ENCODE measurements at places on chromosomes 11 and 22.

GRCh38 chr22:32501836-32502752, 27.5 kb downstream of the FBXO7 start:
- DNase-seq, result no peak

DNA sequence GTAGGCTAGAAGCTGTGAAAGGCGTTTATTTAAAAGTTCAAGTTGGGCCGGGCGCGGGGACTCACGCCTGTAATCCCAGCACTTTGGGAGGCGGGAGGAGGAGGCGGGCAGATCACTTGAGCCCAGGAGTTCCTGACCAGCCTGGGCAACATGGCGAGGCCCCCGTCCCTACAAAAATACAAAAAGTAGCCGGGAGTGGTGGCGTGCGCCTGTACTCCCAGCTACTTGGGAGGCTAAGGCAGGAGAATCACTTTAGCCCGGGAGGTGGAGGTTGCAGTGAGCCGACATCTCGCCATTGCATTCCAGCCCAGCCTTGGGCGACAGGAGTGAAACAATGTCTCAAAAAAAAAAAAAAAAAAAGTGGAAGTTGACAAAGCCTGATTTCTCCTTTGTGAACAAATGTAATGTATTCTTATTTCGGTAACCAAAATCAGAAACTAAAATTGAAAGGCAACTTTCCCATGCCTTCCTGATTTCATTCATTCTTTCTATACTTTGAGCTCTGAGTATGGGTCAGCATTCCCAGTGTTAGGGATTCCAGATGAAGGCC, 825 bp downstream of the PTPMT1 start:
- no peak for DNase-seq

DNA sequence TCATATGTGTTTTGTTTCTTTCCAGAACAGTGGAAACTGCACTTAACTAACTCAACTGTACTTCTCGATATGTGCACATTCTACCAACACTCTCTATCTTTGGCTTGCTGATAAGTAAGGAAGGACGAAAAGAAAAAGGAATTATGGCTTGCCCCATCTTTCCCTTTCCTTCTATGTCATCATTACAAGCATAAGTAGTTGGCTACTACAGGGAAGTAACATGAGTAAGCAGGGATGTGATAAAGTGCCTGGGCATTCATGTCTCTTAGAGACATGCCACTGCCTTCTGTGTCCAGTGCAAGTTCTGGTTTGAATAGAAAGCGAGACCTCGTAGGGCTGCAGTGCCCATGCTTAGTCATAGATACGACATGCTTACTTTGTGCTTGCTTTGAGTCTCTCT, 342.5 kb downstream of the ETS1 start:
- DNase-seq, result no peak

- DNase-seq, result no peak
Measured at GRCh38 chr11:15800111-15800800, 556.1 kb downstream of the SOX6 start.

DNA sequence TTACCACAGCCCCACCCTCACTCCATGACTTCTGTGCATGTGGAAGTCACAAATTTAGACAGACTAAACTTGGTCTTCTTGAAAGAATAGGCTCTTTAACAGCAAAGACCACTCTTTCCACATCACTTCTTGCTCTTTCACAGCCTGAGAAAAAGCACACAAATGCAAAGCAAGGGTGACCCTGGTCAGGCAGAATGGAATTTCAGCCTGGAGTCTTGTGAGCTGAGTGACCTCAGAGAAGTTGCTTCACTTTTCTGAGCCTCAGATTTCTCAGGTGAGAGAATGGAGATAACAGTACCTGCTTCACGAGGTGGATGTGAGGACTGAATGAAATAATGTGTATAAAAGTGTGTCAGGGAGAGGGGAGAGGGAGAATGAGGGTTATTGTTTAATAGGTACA, 26.8 kb upstream of the LIPT2 start:
- DNase-seq, result no peak

- no peak for DNase-seq
Measured at GRCh38 chr11:4763096-4763495, 6.6 kb downstream of the OR51F1 start.

- DNase-seq, result no peak
Measured at GRCh38 chr11:8773916-8774539, 91.4 kb downstream of the RPL27A start.

DNA sequence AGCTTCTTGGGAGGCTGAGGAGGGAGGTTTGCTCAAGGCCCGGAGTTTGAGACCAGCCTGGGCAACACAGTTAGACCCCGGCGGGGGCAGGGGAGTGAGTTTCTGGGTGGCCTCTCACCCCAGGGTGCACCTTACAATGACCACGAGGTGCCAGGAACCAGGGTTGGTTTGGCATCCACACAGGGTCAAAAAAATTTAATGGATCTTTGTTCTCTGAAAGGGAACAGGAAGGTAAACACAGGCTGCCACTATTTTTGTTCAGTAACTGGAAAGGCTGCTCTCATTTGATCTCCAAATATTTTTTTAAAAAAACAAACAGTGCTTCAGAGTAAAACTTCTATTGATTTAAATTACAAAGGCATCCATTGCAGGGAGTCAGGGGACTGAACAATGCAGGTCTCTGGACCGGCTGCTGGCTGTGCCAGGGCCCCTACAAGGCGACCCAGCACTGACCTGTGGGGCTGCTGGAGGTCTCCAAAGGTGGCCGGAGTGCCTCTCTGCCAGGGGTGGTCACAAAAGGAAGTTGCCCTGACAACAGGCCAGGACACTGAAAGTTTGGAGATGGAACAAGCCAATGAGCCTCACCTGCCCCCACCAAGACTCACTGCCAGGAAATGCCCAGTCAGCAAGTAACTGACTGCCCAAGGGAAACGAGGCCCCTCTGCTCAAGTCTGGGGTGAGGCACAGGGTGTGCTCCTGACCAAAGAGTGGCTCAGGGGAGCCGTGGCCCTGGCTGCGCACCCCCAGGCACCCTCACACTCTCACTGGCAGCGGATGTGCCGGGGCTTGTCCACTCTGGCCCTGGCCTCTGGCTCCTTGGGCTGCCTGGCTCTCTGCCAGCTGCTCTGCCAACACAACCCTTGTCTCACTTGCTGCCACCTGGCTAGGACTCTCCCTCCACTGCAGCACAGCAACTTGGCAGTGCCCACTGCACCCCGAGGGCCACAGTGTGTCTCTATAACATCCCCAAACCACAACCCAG, 51.8 kb downstream of the ARFGAP3 start:
- no peak for DNase-seq

- DNase-seq, result no peak
Measured at GRCh38 chr11:14611939-14612338, 31.7 kb upstream of the PDE3B start.

GRCh38 chr22:19871845-19872778, 17.4 kb upstream of the GNB1L start:
- no peak for DNase-seq

DNA sequence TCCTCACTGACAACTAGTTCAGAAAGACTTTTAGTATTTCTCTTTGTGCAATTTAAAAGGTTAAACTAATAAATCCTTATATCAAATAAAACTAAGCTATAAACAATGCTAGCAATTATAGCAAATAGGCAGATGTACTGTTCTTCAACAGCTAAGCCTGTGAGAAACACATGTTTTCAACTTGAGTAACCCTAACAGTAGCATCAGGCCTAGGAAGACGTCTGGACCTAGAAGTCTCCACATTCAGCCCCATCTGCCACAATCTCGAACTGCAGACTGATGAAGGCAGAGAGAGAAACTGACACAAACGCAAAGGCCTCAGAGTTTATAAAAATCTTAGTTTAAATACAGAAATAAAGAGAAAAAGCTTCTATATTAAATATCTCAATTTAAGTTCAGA, 2.5 kb downstream of the ST13 start:
- DNase-seq, result no peak

DNA sequence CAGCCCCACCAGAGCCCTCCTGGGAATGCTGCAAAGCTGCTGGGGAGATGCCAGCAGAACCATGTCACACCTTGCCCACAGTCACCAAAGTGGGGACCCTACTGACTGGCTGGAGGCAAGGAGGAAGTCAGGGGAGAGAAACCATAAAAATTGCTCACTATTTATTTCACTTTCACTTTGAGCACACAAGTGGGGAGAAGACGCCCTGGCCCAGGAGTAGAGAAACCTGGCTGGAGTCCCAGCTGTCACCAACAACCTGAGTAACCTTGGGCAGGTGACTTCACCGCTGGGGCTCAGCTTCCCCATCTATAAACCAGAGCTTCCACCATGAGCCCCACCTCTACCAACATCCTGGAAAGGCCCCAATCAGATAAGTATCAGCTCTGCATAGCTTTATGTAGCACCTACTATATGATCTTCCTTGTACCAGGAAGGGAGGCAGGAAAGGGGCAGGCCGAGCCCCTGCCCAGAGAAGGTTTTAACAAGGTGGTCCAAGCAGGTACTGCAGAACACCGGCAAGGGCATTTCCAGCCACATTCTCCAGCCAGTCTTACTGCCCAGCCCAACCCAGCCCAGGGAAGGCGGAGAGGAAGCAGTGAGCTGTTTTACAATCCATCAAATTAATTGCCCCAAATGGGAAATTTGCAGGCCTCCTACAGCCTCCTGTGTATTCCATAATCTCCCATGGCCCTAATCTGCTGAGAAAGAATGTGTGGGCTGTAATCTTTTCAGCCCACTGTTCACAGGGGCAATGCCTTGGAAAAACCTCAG, 27.6 kb downstream of the PLEKHA7 start:
- DNase-seq, result no peak

DNA sequence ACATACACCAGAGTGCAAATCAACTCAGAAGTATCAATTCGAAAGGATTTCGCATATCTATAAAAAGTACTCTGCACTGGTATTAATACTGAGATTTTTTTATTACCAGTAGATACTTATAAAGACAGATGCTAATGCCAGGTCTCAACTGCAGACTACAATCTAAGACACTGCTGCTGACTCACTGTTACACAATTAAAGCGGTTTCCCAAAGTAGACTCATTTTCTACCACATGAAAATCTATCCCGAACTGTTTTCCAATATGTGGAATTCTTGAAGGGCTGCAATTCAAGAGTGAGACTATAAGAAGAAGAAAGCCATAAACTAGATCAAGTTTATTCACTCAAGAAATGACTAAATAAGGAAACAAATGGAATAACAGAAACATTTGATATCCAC, 57.2 kb upstream of the ARHGAP32 start:
- no peak for DNase-seq

DNA sequence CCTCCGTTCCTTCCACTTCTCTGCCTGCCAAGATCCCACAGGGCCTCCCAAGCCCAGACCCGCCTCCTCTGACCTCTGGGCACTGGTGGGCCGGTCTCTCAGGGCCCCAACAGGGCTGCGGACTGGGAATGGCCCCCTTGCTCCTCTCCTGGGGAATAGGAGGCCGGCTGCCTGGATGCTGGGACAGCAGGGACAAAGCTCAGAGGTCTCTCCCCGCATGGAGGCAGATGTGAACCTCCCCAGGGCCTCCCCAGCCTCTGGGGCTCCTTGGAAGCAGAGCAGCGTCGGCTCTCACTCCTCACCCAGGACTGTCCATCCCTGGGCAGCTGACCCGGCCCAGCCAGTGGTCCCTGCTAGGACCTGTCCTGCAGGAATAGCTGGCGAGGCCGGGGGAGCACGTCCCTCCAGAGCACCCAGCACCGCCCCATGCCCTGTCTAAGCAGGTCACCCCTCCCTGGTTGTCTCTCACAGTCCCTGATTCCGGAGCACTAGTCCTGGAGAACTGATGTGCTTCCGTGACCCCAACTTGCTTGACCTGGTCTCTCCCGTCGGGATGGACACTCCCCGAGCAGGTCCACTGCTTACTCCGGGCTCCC, 85.8 kb downstream of the RTL6 start:
- no peak for DNase-seq

DNA sequence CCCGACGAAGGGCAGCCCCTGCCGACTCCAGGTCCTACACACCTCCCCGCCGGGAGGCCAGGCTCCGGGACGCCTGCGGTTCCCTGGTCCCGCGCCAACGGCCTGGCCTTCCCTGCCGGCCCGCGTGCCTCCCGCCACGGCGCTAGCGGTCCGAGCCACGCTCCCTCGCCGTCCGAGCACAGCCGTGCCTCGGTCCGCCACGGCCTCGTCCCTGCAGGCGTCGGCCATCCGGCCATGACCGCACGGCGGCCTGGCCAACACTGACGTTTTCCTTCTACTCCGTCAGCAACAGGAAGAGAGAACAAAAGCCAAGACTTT, 532 bp downstream of the EIF4G2 start:
- DNase-seq, result no peak

DNA sequence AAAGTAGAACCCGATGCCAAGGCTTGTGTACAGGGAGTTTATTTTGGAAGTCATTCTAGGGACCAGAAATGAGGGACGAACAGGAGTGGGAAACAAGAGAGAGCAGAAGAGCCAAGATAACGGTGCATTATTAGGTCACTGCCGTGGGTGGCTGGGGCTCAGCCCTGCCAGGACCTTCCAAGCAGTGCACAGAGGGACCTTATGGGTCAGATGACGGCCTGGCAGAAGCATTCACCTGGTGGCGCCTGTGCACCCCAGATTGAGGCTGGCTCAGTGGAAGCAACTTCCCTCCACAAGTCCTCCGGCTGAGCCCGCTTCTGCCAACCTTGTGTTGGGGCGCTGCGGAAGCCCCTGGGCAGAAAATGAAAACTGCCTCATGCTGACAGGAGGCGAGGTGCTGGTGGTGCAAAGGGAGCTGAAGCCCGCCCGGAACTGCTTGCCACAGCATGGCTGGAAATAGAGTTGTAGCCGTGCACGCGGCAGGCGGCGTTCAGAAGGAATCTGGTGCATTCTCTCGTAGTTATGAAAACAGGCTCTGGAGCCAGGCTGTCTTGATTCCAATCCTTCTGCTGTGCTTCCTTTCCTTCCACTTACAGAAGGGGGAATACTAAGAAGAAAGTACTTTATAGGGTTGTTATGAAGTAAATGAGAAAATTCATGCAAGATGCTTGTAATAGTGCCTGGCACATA, 22.2 kb upstream of the TP53I11 start:
- DNase-seq, result no peak

GRCh38 chr22:20063271-20064139, 16.5 kb upstream of the DGCR8 start:
- DNase-seq, result no peak

DNA sequence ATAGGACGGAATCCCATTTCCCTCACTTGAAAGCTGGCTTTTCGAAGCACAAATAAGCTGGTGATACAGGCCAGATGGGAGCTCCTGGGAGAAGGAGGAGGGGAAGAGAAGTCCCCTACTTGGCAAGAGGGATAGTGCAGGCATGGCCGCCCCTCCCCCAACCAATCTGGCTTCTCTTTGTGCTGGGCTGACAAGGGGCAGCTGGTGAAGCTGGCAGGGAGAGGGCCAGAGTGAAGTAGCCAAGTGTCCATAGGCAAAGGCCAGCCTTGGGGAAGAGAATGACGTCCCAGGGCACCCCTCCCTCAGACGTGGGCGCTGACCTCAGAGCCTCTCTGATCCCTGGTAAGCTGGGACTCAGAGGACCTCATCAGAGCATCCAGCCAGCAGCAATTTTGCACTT, 78.7 kb upstream of the GRAMD1B start:
- DNase-seq, result no peak

- DNase-seq, result no peak
Measured at GRCh38 chr11:9214765-9215164, 50.4 kb downstream of the DENND5A start.

Data from NCI-H1930 (cell line).